Upper lobe of left lung (tissue), 6 donors: ENCODE measurements at places on chromosomes 5 and 9.
A peak's percentile ranks its signal among the peaks of the same experiment; 100 is the strongest.

GRCh38 chr5:139872052-139872766 is 76.6 kb downstream of the PSD2 start:
- no peak for DNase-seq

DNA sequence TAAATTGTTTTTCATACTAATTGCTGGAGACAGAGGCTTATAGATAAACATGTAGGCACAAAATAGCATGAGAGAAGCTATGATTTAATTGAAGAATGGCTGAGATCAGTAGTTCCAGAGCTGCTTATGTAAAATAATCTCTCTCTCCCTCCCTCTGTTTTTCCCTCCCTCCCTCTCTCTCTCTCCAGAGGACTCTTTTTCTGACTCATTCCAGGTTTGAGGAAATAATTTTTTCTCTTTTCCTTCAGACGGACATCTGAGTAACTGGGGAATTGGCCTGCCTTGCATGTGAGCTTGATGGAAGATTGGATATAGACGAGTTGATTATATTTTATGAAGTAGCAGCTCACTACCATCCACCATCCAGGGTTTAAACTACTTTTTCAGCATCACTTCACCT is 35.5 kb downstream of the KCTD16 start:
- no peak for DNase-seq

- no peak for DNase-seq
Observed at GRCh38 chr5:36059571-36060419, 6.9 kb downstream of the UGT3A2 start.

- no peak for DNase-seq
Observed at GRCh38 chr9:573691-574410, 267.6 kb upstream of the DMRT1 start.

GRCh38 chr5:42624912-42625311 is 131.7 kb upstream of the CCDC152 start:
- no peak for DNase-seq

DNA sequence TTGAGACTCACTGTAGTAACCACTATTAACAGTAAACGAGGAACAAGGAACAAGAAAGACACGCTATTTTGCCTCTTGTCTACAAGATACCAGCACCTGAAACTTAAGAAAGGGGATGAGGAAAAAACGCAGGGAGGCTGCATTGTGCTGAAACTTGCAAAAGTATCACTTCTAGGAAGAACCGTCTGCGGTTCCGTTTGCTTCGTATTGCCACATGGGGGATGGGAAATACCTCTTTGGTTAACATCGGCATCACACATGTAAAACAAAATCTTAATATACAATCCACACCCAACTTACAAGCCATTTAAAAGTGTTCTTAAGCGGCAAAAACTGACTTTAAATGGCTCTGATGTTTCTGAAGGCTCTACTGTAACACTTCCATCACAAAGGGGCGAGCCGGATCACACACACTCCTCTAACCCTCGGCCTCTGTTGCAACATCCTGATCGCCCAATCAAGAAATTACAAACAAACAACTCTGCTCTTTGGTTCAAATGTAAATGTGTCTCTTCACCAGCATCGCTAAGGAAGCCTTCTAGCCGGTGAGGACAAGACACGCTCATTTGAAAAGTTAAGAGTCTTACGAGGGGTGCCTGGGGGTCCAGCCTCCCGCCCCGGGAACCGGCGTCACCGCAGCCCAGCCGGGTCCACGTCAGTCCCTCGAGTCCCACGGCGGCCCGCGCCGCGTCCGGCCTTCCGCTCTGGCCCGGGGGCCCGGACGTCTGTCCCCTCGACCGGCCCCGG is 621 bp downstream of the SEC16A start:
- DNase-seq: peak; percentile 48

- no peak for DNase-seq
Observed at GRCh38 chr9:115758441-115758840, 395.1 kb upstream of the PAPPA start.

GRCh38 chr5:35117967-35118366 is 70.2 kb upstream of the AGXT2 start:
- DNase-seq: no peak
